ENCODE measurements at places on chromosomes 13 and 19.

DNA sequence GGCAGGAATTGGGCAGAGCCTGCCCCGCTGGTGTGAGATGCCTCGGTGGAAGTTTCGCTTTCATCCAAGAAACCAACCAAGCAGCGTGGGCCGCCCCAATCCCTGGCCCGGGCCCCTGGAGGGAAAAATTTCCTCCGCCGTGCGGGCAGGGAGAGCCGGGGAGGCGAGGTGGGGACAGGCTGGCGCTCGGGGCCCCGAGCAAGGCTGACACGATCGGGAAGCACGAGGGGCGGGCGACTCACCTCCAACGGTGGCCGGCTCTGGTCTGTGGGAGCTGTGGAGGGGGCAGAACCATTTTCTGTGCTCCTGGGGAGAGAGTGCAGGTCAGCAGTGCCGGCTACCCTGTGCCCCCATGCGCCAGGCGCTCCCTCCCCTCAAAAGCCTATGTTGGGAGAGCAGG is 11.0 kb downstream of the RNF126 start:
- DNase-seq: no peak

- no peak for DNase-seq
Measured at GRCh38 chr13:35393886-35394285, 82.6 kb downstream of the MAB21L1 start.

GRCh38 chr13:99382428-99383133 is 75.4 kb upstream of the GPR183 start:
- DNase-seq: no peak

DNA sequence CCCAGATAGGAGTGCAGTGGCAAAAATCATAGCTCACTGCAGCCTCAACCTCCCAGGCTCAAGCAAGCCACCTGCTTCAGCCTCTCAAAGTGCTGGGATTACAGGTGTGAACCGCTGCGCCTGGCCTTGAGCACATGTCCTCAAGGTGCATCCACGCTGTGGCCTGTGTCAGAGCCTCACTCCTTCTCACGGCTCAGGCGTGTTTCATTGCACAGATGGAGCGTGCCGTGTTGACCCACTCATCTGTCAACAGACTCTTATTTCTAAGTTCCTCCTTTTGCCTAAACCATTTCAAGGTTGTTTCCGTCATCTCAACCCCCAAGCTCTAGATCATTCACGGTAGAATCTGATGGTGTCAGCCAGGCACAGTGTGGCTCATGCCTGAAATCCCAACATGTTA is 28.2 kb downstream of the ATP8B3 start:
- no peak for DNase-seq

GRCh38 chr13:72104656-72105180 is 237.7 kb upstream of the DACH1 start:
- no peak for DNase-seq

DNA sequence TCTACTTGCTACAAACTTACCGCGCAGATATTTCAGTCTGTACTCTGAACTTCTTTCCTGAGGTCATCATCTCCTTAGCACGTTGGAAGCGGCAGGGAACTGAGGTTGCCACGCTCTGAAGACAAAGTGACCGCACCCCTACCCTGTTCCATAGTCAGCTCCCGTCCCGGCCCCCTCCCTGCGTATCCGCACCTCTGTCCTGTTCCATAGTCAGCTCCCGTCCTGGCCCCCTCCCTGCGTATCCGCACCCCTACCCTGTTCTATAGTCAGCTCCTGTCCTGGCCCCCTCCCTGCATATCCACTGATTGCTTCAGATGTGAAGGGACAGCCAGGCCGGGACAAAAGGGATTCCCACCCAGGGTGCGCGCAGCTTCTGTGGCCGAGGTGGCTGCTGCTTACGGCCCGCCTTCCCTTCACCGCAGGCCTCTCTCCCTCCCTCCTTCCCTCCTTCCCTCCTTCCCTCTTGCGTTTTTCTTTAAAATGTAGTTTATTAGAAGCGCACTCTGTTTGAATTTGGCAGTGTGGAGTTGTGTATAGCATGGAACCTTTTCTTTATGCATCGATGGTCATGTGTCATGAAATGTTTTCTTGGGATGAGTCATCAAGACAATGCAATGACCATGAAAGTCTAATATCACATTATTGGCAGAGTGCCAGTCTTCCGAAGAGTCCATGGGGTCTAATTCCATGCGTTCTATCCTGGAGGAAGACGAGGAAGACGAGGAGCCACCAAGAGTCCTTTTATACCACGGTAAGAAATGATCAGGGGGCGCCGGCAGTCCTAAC is 21.9 kb upstream of the NDUFS7 start:
- DNase-seq: no peak

GRCh38 chr19:56158170-56158757 is 17.2 kb downstream of the ZNF444 start:
- DNase-seq: no peak

DNA sequence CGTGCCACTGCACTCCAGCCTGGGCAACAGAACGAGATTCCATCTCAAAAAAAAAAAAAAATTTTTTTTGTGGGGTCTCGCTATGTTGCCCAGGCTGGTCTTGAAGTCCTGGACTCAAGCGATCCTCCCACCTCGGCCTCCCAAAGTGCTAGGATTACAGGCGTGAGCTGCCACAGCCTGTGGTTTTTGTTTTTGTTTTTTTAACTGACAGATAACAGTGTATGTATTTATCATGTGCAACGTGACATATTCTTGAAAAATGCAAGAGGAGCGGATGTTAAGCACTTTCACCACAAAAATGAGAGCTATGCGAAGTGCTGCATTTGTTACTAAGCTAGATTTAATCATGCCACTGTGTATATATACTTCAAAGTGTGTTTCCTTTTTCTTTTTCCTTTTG is 49.0 kb downstream of the ARHGEF18 start:
- DNase-seq: no peak

DNA sequence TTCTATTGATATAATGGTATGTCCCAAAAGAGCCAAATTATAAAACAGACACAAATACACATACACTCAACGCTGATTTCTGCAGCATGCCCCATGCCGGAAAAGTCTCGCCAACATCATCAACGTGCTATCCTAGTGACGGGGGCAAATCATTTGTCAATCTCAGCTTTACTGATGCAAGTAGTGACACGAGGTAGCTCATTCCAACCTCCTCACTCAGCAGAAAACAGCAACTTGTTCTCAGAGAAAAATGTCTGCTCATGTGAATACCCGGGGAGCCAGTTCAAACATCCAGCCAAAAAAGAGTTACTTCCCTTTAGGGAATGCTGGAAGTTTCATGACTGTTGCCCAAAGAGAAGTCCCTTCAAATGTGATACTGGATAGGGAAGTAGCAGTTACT is 46.3 kb downstream of the SOX21 start:
- no peak for DNase-seq

DNA sequence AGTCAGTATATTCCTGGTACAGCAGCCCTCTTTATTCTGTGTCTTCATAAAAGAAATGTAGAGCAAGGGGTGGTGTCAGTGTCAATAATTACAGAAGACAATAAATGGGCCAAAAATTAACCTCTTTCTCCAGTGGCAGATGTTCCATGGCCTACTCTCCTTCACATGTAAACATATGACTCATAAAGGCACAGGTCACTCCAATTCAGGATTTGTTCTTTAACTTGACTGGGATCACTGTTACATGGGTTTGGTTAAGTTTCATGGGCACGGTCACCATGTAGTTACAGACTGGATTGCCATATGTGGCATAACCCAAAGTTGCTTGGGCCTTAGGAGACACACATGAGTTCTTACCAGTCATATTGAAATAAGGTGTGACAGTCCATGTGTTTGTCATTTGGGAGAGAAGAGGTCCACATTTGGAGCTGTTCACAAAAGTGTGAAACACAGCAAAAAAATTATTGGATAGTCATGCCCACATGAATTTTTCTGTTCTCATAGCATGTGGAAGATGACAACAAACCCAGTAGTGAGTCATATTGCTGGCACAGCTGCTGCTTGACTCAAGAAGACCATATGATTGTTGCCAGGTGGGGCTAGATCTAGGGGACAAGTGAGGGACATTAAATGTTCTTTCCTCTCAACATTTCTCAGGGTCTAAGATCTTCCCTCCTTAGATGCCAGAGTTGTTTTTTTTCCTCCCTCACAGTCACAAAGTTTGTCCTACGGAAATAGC is 68.1 kb upstream of the HTR2A start:
- no peak for DNase-seq

DNA sequence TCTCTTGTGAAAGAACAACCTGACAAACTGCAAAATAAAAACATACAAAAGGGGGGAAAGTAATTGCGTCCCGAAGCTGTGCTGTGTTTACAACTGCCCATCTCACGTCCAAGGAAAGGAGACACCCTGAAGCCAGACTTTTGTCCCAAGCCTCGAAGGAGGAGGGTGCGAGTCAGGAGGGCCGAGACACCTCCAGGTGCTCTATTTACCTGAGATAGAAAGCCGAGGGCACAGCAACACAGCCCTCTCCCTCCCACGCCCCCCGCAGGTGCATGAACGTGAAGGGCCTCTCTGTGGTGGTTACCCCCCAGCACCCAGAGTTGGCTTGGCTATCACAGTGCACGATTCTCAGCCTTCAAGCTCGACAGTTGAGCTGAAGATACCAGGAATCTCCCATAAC is 33.2 kb downstream of the NLRP13 start:
- no peak for DNase-seq

GRCh38 chr19:2494084-2494446 is 18.1 kb downstream of the GADD45B start:
- DNase-seq: peak; percentile 43

DNA sequence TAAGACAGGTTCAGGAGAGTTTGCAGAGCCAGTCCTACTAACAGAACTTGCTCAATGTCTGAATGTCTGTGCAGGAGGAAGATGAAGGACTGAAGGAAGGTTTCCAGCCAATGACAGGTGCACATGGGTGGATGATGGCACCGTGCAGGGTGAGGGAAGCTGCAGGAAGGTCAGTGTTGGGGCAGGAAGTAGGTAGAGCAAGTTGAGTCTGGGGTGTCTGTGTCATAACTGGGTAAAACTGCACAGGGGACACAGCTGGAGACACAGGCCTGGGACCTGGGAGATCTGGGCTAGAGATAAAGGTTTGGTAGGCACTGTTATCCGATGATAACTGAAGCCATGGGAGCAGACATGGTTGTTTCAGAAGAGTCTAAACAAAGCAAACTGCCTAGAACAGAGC is 116.9 kb downstream of the USP12 start:
- DNase-seq: no peak

DNA sequence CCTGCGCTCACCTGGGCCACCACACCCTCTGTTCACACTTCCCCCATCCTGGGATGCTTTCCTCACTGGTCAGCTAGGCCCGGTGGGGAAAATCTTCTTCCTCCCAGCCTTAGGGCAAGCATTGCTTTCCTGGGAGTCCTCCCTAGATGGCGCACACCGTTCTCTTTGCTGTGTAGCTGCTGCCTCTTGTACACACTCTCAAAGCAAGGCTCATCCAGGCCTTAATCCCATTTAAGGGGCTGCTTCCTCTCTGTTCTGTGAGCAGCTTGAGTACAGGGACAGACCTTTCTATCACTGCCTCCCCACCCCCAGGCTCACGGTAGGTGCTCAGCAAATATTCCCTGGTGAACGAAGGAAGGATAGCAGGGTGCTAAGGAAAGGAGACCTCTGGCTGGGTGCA is 11.1 kb downstream of the SLC7A10 start:
- DNase-seq: no peak

- no peak for DNase-seq
Measured at GRCh38 chr13:34933349-34933748, 8.7 kb upstream of the NBEA start.

DNA sequence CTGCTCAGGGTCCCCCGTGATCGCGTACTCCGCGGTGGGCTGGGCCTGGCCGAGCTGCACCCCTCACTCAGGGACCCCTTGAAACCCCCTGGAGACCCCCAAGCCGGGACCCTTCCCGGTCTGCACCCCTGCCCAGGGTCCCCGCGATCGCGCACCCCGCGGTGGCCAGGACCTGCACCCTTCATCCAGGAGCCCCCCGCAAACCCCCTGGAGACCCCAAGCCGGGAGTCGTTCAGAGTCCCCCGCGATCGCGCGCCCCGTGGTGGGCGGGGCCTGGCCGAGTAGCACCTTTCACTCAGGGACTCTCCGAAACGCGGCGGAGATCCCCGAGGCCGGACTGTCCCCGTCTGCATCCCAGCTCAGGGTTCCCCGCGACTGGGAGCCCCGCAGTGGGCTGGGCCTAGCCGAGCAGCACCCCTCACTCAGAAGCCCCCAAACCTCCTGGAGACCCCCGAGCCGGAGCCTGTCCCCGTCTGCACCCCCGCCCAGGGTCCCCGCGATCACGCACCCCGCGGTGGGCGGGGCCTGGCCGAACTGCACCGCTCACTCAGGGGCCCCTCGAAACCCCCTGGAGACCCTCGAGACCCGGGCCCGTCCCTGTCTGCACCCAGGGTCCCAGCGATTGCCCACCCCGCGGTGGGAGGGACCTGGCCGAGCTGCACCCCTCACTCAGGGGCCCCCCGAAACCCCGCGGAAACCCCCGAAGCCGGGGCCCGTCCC is 748 bp downstream of the LMNB2 start:
- DNase-seq: no peak
